T-helper 17 cell (primary cell): ENCODE measurements at places on chromosomes 2 and 18.
A peak's percentile ranks its signal among the peaks of the same experiment; 100 is the strongest.

- no peak for DNase-seq
These were observed 31.7 kb downstream of the LPIN2 start for GRCh38 chr18:2981212-2981728.

- no peak for DNase-seq
These were observed 28.4 kb downstream of the CPS1 start for GRCh38 chr2:210584834-210585233.

GRCh38 chr2:187618813-187619212 is 64.6 kb upstream of the TFPI start:
- no peak for DNase-seq

DNA sequence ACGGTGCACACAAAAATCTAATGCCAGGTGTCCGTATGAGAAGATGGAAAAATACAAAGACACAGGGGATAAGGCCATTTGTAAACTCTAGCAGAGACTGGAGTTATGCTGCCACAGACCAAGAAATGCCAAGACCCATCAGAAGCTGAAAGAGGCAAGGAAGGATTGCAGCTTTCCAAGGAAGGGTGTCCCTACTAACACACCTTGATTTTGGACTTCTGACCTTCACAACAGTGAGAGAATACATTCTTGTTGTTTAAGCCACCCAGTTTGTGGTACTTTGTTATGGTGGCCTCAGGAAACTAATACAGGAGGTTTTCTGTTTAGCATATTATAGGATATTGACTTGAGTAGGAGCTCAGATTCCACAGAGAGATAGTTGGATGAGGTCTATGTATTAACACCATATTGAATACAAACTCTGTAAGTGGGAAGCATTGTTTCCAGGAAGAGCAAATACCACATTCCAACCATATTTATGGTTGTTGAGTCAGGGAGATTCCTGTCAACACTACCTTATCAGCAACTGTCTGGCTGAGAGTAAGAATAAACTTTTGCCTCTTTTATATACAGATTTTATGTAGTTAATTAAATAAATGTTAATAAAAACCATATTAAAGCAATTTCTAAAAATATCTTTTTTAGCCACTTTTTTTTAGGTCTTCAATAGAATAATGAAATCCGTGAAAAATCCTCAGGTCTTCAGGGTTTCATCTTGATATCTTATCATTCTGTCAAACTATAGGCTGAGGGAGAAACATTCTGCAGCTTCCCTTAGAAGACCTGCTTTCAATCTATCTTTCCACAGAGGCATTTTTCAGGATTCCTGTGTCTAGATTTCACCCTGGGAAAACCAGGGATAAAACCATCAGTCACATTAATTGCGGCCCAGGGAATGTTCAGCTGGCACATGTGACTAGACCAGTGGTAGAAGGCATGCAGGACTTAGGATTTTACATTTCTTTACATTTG is 35.4 kb upstream of the HNMT start:
- DNase-seq, result no peak

GRCh38 chr2:190190507-190191162 is 128.1 kb upstream of the MSTN start:
- DNase-seq, result no peak

DNA sequence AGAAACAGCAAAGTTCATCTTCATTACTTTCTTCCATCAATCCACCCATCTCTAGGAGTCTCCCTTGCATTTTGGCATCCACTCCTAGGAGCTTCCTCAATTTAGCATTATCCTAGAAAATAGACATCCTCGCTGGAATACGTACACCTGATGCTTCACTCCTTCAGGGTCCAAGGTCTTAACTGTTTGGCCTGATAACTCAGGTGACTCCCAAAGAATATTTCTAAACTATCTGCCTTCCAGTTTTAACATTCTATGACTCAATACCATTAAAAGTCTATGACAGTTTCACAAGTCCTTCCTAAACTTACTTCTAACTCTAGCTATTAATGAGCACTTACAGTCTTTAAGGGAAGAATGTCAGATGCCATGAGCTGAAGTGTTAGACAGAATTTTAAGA is 26.5 kb upstream of the TLK1 start:
- no peak for DNase-seq

GRCh38 chr2:101986376-101986775 is 5.4 kb upstream of the IL1R2 start:
- DNase-seq, result no peak

- no peak for DNase-seq
These were observed 30.6 kb upstream of the CHRNA1 start for GRCh38 chr2:174794851-174795374.

- peak; percentile 54 for DNase-seq
These were observed 806 bp downstream of the ZNF407 start for GRCh38 chr18:74598350-74599001.

DNA sequence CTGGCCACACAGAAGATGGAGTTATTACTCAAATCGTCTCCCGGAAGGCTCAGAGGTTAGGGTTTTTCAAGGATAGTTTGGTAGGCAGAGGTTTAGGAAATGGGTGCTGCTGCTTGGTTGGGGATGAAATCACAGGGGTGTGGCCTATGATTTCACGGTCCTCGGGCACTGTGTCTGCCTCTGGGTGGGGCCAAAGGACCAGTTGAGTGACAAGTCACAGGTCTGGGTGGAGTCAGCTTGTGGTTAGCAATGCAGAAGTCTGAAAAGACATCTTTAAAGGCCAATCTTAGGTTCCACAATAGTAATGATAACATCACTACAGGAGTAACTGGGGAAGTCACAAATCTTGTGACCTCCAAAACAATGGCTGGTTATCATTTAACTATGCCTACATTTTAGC is 387.8 kb downstream of the ZNF521 start:
- DNase-seq, result no peak

GRCh38 chr2:42931146-42931817 is 138.9 kb upstream of the HAAO start:
- no peak for DNase-seq

DNA sequence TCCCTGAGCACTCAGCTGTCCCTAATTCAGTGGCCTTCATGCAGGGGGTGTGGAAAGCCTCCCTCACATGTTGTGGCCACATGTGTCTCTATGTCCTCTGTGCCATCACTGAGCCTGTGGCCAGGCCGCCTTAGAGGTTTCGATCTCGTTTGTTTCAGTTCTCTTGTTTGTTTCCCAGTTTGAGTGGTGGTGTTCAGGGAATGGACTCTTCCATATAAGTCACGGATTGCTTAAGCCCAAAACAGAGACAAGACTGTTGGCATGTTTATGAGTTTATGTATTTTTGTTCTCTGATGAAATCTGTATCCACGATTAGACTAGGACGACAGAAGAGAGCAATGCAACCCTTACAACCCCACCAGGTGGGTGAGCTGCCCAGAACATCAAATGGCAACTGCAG is 134.5 kb downstream of the CCBE1 start:
- DNase-seq, result no peak

GRCh38 chr2:45258311-45258710 is 249.1 kb upstream of the SIX2 start:
- DNase-seq, result no peak

DNA sequence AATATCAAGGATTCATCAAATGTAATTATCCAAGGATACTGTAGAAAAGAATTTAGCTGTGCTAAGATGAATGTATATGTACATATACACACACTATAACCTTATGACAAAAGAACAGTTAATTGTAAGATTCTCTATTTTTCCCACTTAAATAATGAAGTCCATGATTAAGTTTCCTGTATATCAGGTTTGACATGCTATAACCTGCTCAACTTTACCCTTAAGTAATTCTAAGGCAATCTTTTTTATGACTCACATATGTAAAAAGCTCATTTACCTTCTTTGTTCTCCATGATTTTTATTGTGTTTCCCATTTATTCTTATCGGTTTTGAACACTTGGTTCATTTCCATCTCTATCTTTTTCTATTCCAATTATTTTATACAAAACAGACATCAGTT is 1213.1 kb upstream of the SLC39A10 start:
- DNase-seq, result no peak

GRCh38 chr2:229340086-229340760 is 69.1 kb upstream of the PID1 start:
- DNase-seq, result no peak

DNA sequence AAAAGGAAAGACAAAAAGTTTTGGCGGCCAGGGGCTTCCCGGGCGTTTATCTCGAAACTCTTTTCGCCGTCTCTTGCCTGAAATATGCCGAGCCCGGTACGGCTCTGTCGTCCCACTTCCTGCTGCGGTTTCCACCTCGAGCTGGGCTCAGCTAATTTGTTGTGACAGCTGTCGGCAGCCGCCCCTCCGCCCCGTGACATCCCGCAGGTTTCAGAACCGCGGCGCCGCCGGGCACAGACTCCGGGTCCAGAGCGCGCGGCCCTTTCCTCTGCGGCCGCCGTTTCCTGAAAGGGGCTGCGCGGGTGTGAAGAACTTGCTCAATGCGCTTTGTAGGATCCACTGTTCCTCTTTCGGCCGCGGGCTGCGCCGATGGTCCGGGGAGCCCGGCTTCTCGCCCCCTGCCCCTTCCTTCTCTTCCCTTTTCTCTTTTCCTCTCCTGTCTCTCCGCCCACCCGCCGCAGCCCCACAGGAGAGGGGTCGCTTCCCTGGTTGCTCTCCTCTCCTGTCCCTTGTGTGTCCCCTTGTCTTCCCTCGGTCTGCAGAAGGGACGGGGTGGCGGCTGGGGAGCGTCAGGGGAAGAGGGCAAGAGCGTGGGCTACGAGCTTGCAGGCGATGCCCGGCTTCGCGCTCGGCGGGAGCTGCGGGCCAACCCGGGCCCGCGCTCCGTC is 648 bp downstream of the ARID5A start:
- peak; percentile 81 for DNase-seq

DNA sequence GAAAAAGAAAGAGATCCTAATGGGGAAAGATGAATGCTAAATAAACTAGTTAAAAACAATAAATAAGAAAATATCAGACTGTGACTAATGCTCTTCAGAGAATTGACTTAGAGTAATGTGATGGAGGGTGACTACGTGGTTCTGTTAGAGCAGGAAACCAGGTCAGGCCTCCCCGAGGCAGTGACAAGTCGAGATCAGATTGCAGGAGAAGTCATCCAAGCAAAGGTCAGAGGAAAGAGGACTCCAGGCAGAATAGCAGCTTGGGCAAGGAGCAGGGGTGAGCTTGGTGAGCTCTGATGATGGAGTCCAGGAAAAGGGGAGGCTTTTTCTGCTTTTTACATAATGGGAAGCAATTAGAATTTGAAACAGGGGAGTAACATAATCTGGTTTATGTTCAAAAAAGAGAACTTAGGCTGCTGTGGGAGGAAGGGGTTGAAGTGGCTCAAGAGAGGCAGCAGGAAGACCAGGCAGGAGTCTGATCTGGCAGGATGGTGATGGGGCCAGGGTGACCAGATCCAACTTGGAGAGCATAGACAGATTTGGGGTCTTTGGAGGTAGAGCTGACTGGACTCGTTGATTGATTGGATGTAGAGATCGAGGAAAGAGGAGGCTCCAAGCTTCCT is 27.3 kb upstream of the ITGB6 start:
- DNase-seq, result no peak

- no peak for DNase-seq
These were observed 15.2 kb downstream of the PAX8 start for GRCh38 chr2:113263546-113263945.

- no peak for DNase-seq
These were observed 67.2 kb downstream of the SLC8A1 start for GRCh38 chr2:40384714-40385113.

DNA sequence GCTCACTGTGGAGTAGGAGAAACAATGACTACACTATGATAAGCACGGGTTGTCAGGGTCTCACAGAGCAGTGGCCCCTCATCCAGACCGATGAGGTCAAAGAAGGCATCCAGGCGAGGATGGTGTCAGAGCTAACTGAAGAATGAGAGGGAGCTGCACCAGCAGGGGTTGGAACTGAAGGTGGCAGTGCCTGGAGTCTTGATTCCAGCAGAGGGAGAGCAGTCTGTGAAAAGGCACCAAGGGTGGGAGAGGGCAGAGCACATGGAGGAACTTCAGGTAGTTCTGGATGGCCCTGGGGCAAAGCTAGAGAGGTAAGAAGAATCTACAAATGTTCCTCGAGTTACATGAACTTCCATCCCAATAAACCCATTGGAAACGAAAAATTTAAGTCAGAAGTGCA is 12.6 kb downstream of the ELMOD3 start:
- DNase-seq, result no peak

- DNase-seq, result no peak
These were observed 1.2 kb downstream of the GATA6 start for GRCh38 chr18:22170421-22171257.

DNA sequence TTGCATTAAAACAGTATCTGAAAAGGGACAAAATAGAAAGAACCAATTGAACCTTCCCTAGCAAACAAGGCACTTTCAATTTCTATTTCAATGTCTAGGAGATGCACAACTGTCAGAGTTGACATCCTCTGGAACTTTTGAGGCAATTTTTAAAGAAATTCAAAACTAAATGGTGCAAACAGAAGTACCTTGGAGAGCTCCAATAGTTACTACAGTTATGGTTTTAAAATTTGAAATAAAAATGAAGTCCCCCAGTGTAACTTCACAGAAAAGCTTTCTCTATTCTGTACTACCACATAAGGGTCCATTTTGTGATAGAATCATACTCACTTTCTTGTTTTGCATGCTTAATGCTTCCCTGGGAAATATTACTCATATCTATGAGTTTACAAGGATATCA is 162.1 kb downstream of the KCNH7 start:
- DNase-seq, result no peak

DNA sequence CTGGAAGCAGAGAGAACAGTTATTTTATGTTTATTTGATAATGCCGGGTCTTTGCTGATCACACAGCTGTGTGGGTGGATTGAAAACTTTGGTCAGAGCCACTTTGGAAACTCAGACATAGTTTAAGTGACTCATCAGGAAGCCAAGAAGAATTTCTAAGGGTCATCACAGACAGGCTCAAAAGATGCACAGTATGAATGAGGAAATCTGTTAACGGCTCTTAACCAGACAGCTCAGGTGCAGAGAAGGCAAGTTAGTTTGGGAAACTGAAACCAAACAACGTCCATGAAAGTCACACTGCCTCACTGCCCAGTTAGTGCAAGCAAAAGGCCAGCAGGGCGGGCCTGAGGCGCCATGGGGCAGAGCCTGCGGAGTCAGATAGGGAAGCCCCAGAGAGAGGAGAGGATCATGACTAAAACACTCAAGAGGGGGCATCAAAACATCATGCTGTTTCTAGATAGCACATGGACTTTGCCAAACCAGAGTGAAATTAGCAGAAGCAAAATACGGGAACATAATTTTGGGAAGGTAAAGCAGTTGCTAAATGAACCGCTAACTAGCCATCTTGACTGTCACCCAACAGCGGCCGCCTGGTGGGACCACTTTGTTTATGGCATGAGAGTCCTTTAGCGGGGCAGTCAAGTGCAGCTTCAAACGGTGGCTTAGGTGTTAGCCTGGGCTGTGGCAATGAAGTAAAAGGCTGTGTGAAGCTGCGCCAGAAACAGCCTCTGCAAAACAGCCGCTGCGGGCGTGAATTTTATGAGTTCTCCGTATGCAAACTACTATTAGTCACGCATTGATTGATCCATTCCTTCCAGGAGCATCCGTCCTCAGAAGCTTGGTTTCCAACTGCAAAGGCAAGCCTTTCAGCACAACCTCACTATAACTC is 101.2 kb downstream of the KCTD18 start:
- DNase-seq, result no peak

- no peak for DNase-seq
These were observed 195.4 kb downstream of the ZBTB7C start for GRCh38 chr18:48213791-48214190.
